ENCODE measurements at places on chromosomes 1 and 21.

- peak; percentile 16 for DNase-seq
Measured at GRCh38 chr1:202860744-202861419, 28.1 kb downstream of the RABIF start.

DNA sequence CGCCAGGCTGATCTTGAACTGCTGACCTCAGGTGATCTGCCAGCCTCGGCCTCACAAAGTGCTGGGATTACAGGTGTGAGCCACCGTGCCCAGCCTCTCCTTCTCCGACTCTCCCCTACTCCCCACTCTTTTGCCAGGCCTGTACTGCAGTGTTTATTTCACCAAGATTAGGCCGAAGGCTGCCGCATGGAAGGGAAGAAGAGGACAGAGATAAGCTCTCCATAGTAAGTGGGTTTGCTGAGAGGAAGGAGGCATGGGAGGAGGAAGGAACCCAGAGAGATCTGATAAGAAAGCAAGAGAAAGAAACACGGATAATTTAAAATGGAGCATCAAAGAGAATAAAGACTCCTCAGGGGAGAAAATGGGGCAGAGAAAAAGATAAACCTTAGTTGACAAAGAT lies 8.7 kb downstream of the PTCH2 start:
- no peak for DNase-seq

GRCh38 chr1:204128964-204129896 lies 22.6 kb downstream of the ETNK2 start:
- peak; percentile 53 for DNase-seq

DNA sequence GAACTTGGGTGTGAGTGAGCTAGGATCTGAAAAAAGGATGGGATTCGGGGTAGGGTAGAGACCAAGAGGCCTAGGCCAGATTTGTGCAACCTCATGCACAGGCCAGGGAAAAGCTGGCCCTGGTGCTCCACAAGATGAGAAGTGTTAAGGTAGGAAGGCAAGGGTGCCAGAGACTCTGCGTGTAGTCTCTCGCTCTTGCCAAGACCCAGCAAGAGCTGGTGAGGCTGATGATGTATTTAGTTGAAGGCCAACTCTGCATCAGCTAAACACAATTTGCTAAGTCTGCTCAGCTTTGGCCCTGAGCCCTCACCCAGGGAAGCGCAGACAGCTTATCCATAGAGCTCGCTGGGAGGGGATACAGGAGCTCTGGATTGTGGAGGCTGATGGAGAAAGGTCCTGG lies 26.6 kb upstream of the SOX13 start:
- DNase-seq = no peak

GRCh38 chr1:168879896-168880734 lies 151.1 kb upstream of the DPT start:
- no peak for DNase-seq

GRCh38 chr1:117695796-117696490 lies 90.1 kb downstream of the TENT5C start:
- no peak for DNase-seq

DNA sequence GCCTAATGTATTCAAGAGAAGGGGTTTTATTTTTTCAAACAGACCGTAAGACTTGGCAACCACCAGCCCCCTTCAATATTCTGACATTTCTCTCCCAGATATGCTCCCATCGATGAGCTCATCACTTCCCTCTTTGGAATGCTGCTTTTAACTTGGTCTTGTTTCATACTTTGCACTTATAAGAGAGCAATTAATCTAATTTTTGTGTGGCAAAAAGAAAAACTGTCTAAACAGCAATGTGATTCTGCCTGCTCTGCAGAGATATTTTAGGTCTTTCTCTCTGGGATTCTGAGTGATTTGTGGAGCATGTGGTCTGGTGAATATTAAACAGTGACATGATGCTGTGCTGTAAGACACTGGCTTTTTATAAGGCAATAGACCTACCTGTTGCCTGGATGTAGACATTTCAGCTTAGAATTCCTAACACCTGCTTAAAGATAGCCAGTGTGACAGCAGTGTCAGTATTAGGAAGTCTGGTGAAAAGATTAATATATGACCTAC lies 284.8 kb downstream of the BACH1 start:
- no peak for DNase-seq

- DNase-seq = no peak
Measured at GRCh38 chr1:86259390-86259789, 102.8 kb upstream of the COL24A1 start.

GRCh38 chr1:25683731-25684130 lies 67.1 kb downstream of the MAN1C1 start:
- no peak for DNase-seq

DNA sequence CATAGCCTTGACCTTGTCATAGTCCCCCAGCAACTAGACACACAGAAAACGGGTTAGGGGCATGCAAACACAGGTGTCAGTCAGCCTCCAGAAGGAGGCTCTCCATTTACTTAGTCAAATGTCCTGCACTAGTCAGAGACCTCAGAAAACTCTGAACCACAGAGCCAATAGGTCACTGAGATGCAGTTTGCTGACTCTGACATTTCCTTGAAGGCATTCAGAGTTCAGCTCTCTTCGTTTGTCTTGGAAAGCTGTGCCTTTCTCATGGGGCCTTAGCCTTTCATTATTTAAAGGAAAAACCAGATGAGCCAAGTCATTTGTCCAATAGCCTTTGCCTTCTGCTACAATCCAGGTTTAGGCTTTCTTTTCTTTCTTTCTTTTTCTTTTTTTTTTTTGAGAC lies 3.5 kb downstream of the OLFML2B start:
- DNase-seq = no peak

- no peak for DNase-seq
Measured at GRCh38 chr21:30240661-30241060, 24.8 kb upstream of the CLDN8 start.

DNA sequence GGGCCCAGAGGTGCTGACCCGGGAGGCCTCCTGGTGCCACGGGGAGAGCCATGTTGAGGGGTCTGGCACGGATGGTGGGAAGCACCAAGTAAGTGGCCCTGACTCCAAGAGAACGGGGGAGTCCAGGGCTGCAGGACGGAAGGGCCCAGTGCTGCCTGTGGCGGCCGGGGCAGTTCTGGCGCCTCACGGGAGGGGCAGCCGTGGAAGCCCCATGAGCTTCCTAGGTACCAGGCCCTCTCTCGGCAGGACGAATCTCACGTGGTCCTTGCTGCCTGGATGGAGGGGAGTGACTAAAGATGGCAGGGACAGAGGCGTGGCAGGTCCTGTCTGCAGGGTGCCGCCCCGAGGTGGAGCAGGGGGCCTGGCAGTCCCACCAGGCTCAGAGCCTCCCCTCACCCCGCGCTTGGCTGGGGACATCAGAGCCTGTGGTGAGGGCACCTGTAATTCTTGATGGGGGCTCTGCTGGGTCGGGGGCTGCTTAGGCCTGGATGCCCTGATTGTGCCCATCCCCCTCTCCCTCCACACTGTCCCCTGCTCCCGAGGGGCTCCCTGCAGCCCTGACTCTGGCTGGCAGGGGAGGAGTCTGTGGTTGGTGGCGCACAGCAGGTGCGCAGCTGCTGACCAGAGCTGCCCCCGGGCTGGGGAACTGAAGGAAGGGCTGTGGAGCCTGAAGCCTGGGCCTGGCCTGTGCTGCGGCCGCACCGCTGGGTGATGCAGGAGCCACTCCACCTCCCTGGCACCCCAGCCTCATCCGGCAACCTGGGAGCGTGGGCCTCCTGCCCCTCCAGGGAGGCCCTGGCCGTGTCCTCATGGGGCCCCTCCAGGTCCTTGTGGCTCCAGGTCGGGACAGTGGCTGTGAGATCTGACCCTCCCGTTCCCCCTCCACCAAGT lies 31.4 kb downstream of the POFUT2 start:
- no peak for DNase-seq

DNA sequence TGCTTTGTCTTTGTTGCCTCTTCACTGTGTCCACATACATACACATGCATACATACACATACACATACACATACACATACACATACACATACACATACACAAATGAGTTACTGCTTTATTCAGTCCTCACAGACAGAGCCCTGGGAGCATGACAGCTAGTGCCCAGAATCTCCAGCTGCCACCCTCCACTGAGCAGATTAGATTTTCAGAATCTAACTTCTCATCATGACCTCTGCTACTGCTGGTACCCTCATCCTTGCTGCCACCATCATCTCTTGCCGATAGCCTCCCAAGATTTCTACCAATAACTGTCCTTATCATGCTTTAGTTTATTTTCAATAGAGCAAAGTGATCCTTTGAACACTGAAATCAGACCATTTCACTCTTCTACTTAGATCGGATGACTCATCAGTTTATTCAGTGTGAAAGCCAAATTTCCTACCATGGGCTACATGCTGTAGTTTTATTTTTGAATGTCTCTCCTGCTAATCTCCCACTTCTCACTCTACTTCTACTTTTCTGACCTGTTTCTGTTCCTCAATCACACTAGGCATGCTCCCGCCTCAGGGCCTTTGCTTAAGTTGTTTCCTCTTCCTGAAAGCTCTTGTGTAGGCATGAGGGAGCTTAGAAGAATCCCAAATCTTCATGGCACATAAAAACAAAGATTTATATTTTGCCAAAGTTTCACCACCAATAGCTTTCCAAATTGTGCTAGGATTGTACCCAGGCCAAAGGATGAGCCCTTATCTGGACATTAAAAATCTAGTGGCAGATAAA lies 43.0 kb downstream of the ATP6V1G3 start:
- no peak for DNase-seq

GRCh38 chr1:242854466-242854865 lies 330.0 kb upstream of the PLD5 start:
- DNase-seq = no peak

DNA sequence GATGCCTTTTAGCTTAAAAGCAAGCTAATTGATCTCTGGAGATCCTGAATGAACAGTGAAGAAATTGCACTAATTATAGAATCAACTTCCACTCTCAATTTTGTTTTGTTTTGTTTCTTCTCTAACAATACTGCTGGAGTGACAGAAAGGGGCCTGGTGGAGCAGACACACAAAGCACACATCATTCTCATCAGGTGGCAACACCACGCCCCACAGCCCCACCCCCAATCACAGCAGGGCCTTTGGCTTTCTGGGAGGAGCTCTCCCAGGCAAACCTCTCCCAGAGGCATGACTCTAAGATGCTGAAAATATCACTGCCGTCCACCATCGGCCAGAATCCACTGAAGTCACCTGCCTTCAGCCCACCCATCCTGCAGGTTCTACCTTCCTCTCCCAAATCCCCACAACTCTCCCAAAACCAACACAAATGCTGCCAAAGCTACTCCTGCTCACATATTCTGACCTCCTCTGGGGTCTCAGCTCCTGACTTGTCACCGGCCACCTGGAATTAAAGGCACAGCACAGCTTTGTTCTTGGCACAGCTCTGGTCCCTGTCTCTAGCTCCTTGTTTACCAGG lies 120.7 kb downstream of the GRIK3 start:
- no peak for DNase-seq
